Body of pancreas (tissue), 4 donors: ENCODE measurements at places on chromosomes 4 and X. TPM values are rescaled to one million over a fixed set of nuclear protein-coding genes. Genes with fewer than 3 reads are reported as not detected.

Gene GABRQ
- not detected for total RNA-seq

Gene PPP2R2C
- 0.66 TPM for total RNA-seq

Gene HERC5
- 3.9 TPM for total RNA-seq

Gene AFP
- not detected for total RNA-seq

Gene SOD3
- 290 TPM for total RNA-seq

Gene ASB9
- total RNA-seq, result 1.6 TPM

Gene PPEF2
- not detected for total RNA-seq

Gene WFS1
- total RNA-seq, result 31.6 TPM

Gene TCEAL3
- total RNA-seq, result 21.4 TPM

Gene SMPX
- not detected for total RNA-seq

Gene SH2D1A
- 0.52 TPM for total RNA-seq

Gene MAD2L1
- 0.78 TPM for total RNA-seq

Gene PWWP3B
- total RNA-seq, result 9.6 TPM

Gene ANOS1
- not detected for total RNA-seq

Gene TLR8
- 0.26 TPM for total RNA-seq

Gene CTAG1B
- not detected for total RNA-seq

Gene ATP5ME
- total RNA-seq, result 37.9 TPM

Gene KCND1
- 1.3 TPM for total RNA-seq

Gene HELT
- not detected for total RNA-seq

Gene MED28
- total RNA-seq, result 19.8 TPM

Gene BMPR1B
- total RNA-seq, result 1.3 TPM

Gene GDPD2
- 0.26 TPM for total RNA-seq

Gene LNX1
- 15.2 TPM for total RNA-seq

Gene ALG13
- total RNA-seq, result 49.8 TPM

Gene FAM9B
- not detected for total RNA-seq

Gene SCML2
- total RNA-seq, result 2.3 TPM

Gene SPON2
- total RNA-seq, result 33.5 TPM

Gene ITIH6
- not detected for total RNA-seq

Gene TCEAL6
- not detected for total RNA-seq

Gene GABRG1
- total RNA-seq, result not detected

Gene WNK3
- total RNA-seq, result 0.52 TPM

Gene NDNF
- 0.52 TPM for total RNA-seq

Gene XAGE1B
- not detected for total RNA-seq

Gene MAGEE2
- total RNA-seq, result not detected

Gene KIT
- total RNA-seq, result 4.0 TPM

Gene KCNE5
- not detected for total RNA-seq

Gene ZXDA
- total RNA-seq, result 7.6 TPM

Gene PDE5A
- 31.9 TPM for total RNA-seq

Gene SSX3
- not detected for total RNA-seq

Gene CRMP1
- 1.3 TPM for total RNA-seq

Gene MAP7D2
- under 0.01 TPM for total RNA-seq

Gene RAB33A
- total RNA-seq, result 0.78 TPM
